ENCODE measurements at places on chromosomes 6 and 20. TPM values are rescaled to one million over a fixed set of nuclear protein-coding genes. Genes with fewer than 3 reads are reported as not detected.

Gene MYL9
- 4.3 TPM for total RNA-seq

Gene FNDC1
- total RNA-seq = under 0.01 TPM

Gene TGM3
- total RNA-seq = not detected

Gene KLHDC3
- 107 TPM for total RNA-seq

Gene LPA
- total RNA-seq = not detected

Gene SLC22A1
- total RNA-seq = not detected

Gene EPPIN
- total RNA-seq = not detected

Gene C6orf58
- 0.50 TPM for total RNA-seq

Gene MUC21
- not detected for total RNA-seq

Gene PLAGL2
- 4.2 TPM for total RNA-seq

Gene EMILIN3
- 0.06 TPM for total RNA-seq

Gene SLA2
- not detected for total RNA-seq

Gene DEF6
- 0.32 TPM for total RNA-seq

Gene TBXT
- not detected for total RNA-seq

Gene MYBL2
- total RNA-seq = 17.3 TPM

Gene CNR1
- 0.19 TPM for total RNA-seq

Gene METTL24
- 0.06 TPM for total RNA-seq

Gene SLC35A1
- 30.1 TPM for total RNA-seq

Gene TBX18
- 31.0 TPM for total RNA-seq

Gene SIRPD
- not detected for total RNA-seq

Gene NKX2-2
- total RNA-seq = not detected

Gene SIM1
- not detected for total RNA-seq

Gene SSTR4
- not detected for total RNA-seq

Gene PACRG
- total RNA-seq = not detected

Gene CST9
- not detected for total RNA-seq

Gene TP53TG5
- total RNA-seq = not detected

Gene PLA2G7
- total RNA-seq = 0.16 TPM

Gene NRSN1
- total RNA-seq = not detected

Gene RNF5
- total RNA-seq = 33.4 TPM

Gene FKBP5
- total RNA-seq = 30.3 TPM
